ENCODE measurements at places on chromosomes 7 and 10.

GRCh38 chr10:92298487-92298886 lies 7.5 kb downstream of the MARCHF5 start:
- no peak for DNase-seq

DNA sequence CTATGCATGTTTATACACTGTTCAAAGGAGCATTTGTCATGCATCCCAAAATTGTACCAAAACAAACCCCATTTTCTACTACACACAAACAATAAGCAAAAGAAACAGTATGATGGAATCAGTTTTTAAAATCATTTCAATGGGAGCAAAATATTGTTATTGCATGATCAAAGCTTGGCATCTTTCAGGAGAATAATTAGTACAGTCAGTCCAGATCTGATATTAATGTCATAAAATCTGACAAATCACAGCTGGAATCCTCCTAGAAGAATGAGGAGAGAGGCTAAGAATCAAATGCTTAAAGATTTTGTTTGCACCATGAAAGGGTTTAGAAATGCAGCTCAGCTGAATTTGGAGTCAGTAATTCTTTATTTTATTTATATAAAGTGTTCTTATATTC lies 229.7 kb upstream of the SEMA3E start:
- DNase-seq: no peak

- no peak for DNase-seq
Observed at GRCh38 chr7:140899883-140900282, 24.8 kb downstream of the BRAF start.

GRCh38 chr10:44990302-44990655 lies 10.4 kb upstream of the ZNF22 start:
- no peak for DNase-seq

- DNase-seq: no peak
Observed at GRCh38 chr10:405648-406047, 270.4 kb downstream of the ZMYND11 start.

DNA sequence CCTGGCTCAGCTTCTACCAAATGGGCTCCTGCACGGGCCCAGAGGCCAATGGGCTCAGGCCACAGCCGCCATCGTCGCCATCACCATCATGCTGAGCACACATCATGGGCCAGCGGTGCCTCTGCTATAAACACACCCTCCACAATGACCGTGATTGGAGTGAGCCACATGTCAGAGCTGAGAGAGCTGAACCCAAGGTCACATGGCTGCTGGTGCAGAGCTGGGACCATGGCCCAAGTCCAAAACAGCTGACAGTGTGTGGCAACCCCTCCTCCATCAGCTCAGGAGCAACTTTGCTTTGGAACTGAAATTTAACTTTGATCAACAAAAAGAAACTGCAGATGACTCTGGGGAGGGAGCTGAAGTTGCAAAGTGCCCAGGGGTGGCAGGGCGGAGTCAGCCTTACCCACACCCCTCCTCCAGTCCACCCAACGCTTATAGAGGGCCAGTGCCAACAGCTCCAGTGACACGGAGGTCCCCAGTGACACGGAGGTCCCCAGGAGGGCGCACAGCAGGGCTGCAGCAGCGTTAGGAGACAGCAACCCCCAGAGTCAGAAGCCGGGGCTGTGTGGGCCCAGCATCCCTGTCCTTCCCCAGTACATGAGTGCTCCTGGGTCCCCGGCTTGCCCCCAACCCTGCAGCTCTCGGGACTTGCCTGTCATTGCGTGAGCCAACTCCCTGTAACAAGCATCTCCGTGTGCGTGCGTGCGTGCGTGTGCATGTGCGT lies 249.6 kb downstream of the ELFN1 start:
- no peak for DNase-seq
